Transverse colon (tissue), 4 donors: ENCODE measurements at places on chromosomes 7 and 10. TPM values are rescaled to one million over a fixed set of nuclear protein-coding genes. Genes with fewer than 3 reads are reported as not detected.

DNA sequence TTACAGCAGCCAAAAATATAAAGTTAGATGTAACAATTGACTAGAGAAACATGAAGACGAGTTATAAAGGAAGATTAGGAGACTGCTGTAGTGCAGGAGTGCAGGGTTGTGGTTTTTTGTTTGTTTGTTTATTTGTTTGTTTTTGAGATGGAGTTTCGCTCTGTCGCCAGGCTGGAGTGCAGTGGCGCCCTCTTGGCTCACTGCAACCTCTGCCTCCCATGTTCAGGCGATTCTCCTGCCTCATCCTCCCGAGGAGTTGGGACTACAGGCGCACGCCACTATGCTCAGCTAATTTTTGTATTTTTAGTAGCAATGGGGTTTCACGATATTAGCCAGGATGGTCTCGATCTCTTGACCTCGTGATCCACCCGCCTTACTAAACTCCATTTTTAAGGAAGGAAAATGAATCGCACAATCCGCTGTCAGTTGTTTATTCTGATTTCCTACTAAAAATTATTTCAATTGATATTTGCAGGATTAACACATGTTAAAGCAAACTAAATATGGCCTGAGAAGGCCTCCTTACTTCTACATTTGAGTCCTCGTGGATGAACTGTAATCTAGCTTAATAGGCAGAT is 233.3 kb downstream of the NSUN6 start:
- DNase-seq, result no peak

DNA sequence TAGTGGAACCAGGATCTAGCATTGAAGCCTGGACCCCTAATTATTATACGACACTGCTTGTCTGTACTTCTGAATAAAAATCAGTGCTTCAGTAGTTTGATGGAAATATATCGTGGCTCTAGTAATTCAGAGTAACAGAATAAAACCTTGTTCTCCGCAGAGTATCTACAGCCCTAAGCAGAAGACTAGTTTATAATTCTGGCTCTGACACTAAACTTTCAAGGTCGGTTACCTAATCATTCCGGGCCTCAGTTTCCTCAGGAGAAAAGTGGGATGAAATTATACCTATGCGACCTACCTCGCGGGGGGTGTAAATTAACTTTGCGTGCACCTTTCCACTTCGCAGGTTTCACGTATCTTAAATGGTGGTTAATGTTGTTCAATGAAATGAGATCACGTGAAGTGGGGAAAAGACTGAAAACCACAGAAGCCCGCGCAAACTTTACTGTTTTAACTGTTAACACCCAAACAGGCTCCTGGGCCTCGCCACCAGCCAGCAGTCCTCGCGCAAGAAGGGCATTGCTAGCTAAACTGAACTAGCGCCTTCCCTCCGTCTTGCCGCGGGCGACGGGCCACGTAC is 615 bp downstream of the THAP5 start:
- no peak for DNase-seq

TWIST1 gene
- 0.41 TPM for total RNA-seq

DNA sequence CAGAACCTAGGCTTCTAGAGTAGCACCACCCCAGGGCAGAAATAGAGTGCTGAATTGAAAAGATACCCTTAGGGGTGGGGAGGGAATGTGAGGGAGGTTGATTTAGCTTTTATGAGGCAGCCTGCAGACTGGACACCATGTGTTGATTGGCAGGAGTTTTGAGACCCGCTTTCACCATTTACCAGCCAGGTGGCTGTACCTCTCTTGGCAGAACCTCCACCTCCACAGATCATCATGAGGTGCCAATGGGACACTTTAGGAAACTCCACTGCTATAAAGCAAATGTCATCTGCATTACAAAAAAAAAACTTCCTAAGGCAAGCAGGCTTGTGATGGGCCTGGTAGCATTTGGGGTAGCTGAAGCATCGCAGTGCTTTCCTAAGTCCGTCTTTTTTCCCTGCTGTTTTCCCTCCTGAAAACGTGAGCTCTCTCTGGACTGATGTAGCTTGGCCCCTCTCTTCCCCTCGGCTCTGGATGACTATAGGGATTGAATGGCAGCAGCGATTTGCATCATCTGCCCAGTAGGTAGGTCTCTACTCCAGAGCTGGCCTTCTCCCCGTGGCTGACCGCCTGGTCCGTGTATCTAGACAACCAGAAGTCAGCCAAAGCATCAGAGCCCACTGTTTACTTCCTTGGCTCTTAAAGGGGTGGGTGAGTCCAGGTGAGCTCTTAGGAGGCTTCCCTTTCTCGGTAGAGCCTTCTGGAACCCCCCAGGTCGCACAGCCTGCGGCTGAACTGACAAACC is 1.3 kb downstream of the PCBD1 start:
- DNase-seq, result no peak

DNA sequence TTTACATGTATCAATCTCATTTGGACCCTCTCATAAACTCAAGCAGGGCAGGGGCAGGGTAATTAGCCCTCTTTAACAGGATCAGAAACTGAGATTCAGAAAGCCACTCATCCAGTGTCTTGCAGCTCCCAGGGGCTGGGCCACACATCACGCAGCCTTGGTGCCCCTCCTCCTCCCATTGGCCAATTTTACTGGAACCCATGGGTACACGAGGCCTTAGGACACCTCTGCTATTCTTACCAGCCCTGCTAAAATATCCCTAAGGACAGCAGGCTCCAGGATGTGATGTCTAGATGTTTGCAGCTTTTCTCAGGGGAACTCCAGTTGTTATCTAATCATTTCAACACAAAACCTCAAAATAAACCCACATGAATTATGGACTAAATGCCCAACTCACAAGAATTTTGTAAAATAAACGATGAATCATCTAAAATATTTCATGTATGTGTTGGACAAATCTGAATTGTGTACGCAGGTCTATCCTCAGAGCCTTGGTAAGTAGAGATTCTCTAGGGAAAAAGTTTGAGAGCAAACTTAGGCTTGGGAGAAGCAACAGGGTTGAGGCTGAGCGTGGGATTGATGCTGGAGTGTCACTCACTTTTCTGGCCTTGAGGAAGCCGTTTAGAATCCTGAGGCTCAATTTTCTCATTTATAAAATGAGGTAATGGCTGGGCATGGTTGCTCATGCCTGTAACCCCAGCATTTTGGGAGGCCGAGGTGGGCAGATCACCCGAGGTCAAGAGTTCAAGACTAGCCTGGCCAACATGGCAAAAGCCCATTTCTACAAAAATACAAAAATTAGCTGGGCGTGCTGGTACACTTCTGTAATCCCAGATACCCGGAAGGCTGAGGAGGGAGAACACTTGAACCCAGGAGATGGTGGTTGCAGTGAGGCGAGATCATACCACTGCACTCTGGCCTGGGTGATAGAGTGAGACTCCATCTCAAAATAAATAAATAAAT is 69.7 kb upstream of the TNS3 start:
- no peak for DNase-seq

GRCh38 chr7:156668130-156668741 is 27.7 kb downstream of the RNF32 start:
- no peak for DNase-seq

- DNase-seq, result peak; percentile 54
Observed at GRCh38 chr7:32204361-32205018, 134.3 kb upstream of the PDE1C start.

DNA sequence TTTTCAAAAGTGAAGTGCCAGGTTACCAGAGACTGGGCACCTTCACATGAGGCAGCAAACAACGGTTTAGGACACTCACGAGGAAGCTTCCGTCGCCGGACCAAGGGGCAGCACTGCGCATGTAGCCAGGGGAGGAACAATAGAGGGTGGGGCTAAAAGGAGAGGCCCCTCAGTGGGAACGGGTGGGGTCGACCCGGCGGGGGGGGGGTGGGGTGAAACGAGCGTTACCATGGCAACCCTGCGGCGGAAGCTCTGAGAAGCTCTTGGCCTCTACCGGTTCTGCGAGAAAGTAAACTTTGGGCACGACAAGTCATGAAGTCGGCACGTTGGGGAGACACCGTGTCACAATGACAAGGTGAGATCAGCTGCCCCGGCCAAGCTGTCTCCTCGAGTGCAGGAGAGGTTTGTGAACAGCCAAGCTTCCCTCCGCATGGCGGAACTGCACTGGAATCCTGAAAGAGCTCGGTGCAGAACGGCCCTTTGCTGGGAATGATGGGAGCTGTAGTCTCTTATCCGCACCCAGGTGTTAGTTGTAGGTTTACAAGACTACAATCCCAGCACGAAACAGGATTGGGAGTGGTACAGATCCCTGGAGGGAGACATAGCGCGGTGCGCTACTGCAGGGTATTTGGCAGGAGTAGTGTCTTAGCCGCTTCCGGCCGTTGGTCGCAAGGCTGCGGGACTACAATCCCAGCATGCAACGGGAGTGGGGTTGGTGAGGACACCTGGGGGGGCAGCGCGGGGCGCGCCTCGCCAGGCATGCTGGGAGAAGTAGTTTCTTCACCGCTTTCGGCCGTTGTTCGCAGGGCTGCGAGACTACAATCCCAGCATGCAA is 72.8 kb upstream of the ZNF722 start:
- peak; percentile 64 for DNase-seq

DNA sequence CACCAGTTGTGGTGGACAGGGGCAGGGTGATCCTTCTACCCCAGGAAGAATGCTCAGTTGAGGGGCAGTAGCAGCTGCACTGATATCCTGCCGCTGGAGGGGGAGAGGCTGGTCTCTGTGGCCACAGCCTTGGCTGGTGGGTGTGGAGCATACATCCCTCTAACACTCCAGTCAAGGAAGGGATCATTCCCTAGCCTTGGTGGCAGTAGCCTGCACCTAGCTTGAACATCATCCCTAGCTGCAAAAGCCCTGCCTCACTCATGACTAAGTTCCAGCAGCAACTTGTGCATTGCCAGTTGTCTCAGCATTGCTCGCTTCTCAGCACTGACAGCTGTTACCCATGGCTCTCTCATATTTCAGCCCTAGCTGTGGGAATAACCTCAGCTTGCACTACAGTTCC is 688.9 kb upstream of the POT1 start:
- DNase-seq, result no peak

DNA sequence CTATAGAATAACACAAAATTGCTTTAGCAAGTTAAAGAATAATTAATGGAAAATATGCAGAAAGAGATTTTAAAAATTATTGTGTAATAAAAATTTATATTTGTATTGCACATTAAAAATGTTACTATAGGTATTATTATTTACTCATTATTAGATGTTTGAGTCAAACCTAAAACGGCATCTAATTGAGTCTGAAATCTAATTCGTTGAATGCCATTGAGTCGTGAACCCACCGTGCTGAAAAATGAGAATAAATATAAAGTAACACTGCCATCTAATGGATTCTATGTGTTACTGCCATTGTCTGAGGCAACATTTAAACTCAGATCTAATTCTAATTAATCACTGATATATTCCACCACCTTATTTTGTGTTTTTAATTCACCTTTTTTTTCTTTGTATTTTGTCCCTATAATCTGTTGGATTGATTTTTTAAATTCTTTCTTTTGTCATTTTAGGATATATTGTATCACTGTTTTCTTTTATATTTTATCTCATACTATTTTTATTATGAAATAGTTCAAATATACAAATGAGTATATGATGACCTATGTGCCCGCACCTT is 62.2 kb downstream of the SAMD9 start:
- no peak for DNase-seq

GJD4 gene
- not detected for total RNA-seq

GRCh38 chr10:6228010-6228511 is 25.3 kb downstream of the PFKFB3 start:
- no peak for DNase-seq

DNA sequence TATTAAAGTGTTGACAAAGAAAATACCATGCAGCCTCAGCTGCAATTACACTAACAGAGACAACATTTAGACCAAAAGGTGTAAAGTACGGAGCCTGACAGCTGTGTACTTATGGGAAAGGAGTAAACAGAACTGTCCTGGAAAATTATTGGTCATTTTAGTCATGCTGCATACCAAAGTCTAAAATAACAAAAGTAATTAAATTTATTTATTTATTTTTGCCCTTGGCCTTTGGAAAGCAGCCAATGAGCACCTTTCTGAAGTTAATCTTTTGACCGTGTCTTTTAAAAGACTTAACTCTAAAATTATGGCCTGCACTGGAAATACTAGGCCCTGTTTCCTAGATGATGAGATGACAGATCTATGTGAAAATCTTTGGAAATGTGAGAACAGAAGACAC is 597.6 kb downstream of the NXPH1 start:
- no peak for DNase-seq
